ENCODE measurements at places on chromosomes 2 and 18.
A peak's percentile ranks its signal among the peaks of the same experiment; 100 is the strongest.

- DNase-seq, result no peak
These were observed 8.9 kb upstream of the MYL12A start for GRCh38 chr18:3238742-3239141.

DNA sequence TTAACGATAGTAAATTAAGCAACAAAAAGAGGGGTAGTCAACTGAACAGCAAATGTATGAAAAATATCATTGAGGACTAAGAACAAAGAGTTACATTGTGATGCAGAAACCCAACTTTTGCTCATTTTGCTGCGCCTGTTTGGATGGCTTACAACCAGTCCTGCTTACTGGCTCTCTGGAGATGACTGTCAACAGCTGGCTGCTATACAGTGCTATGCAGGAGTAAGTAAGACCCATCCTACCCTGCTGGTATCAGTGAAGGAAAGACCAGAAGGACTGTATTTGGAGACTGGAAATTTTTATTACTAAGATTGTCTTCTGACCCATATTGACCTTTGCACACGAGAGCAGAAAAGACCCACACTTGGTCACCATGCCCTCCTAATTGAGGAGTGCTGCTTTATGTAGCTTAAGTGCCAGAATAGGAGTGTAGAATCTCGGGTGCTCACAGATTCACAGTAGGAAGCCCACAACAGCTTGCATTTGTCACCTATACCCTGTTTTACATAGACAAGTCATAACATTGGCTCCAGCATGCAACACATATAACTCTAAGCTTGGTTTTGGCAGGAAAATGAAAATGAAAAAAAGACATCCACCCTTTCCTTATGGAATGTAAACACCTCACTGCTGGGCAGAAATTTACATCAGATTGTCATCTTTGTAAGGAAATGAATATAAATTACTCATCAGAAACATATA is 1915.0 kb upstream of the CELF4 start:
- no peak for DNase-seq

GRCh38 chr2:127107622-127107999 is 657 bp upstream of the BIN1 start:
- DNase-seq, result peak; percentile 51

DNA sequence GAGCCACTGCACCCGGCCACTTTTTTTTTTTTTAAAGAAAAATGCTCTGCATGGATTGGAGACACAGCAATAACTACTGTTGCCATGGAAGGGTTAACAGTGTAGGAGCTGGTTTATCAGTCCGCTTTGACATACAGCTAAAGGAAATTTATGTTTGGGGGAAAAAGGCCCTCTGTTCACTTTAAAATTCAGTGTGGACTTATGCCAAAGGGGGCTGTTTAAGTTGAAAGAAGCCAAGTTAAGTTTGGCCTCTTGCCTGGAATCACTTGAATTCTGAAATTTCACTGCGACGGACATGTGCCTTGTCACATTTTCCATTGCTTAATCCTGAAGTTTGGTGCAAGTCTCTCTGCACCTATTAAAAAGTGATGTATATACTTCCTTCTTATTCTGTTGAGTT is 3.1 kb downstream of the KCNE4 start:
- DNase-seq, result no peak

DNA sequence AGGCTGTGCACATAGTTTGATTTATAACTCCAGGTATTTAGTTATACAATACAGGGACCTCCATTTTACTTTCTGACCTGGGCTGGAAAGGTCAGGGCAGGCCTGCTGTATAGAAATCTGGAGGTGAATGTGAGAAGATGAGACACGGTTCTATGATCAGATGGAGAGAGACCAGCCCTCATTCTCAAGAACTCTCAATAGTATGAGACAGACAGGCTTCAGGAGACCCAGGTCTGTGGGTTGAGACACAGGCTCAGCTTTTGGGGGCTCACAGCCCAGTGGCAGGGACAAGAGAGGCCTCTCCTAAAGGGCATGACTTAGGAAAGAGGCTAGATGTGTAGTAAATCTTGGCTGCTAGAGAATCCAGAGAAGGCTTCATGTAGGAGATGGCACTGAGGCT is 719 bp upstream of the ATP6V1B1 start:
- peak; percentile 5 for DNase-seq

- no peak for DNase-seq
These were observed 118.4 kb downstream of the TANC1 start for GRCh38 chr2:159086826-159087225.

GRCh38 chr18:58223717-58224424 is 179.8 kb downstream of the NEDD4L start:
- no peak for DNase-seq

DNA sequence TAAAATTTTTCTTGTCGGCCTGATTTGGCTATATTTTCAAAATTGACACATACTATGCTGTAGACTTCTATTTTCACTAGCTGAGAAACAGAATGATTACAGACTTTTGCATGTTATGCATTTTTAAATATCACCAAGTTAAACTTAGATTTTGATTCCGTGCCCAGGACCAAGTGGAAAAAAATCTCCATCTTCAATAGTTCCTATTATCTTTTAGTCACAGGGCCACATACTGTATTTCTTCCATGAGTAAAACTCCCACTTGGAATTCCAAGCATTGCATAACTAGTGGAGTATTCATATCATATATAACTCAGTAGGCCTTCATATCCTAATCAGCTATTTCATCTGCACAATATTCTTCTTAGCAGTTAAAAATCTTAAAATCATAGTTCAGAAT is 470.9 kb downstream of the ARHGAP15 start:
- no peak for DNase-seq

- DNase-seq, result no peak
These were observed 171.5 kb downstream of the CELF4 start for GRCh38 chr18:37393945-37394609.

- DNase-seq, result no peak
These were observed 77.7 kb downstream of the GULP1 start for GRCh38 chr2:188369365-188369764.

- DNase-seq, result no peak
These were observed 10.7 kb upstream of the GALNT3 start for GRCh38 chr2:165804719-165805118.

DNA sequence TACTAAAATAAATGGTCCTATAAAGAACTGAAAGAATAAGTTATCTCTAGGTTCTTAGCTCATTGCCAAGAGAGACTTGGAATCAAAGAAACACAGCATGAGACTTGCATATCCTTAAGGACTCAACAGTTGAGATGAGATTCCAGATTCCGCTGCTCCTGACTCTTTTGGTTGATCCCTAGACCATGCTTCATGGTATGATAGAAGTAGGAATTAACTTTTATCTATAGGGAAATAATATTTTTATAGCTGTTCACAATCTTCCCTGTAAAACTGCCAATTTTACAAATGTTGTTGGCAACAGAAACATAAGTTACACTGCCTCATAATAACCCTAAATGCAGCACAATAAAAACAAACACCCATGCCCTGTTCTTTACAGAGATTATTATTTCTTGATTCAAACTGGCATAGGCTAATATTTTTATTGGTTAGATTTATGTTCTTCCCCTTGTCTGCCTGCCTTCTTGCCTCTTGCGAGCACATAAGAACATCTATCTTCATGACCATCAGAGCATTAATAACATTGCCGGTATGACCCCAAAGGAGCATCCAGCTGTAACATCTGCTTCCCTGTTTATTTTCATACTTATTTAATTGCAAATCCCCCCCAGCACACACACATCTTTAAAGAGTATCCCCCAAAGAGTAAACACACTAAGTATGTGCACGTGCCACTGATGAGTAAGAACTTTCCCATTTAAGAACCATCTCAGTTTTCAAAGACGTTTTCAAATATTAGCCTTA is 735.7 kb upstream of the SLC8A1 start:
- DNase-seq, result no peak

GRCh38 chr2:121490584-121491133 is 40.0 kb upstream of the RNU4ATAC start:
- no peak for DNase-seq

- peak; percentile 76 for DNase-seq
These were observed 39.1 kb downstream of the MRPL35 start for GRCh38 chr2:86238354-86238753.

GRCh38 chr2:27747827-27748352 is 23.6 kb upstream of the MRPL33 start:
- no peak for DNase-seq

All from activated effector memory CD4-positive, alpha-beta T cell treated with anti-CD3 and anti-CD28 coated beads, Interleukin-2, amount 50 U/mL, for 16 hours (primary cell).